ENCODE measurements at places on chromosomes 1 and 21.
A peak's percentile ranks its signal among the peaks of the same experiment; 100 is the strongest.

GRCh38 chr1:163414778-163415177, 93.0 kb downstream of the NUF2 start:
- peaks cover 4% of the 10 kb centered on the region for H3K27me3 ChIP-seq
- no peaks in the 10 kb centered on the region for H3K36me3 ChIP-seq
- DNase-seq, result no peak
- no peak overlapping the region for H3K4me3 ChIP-seq

DNA sequence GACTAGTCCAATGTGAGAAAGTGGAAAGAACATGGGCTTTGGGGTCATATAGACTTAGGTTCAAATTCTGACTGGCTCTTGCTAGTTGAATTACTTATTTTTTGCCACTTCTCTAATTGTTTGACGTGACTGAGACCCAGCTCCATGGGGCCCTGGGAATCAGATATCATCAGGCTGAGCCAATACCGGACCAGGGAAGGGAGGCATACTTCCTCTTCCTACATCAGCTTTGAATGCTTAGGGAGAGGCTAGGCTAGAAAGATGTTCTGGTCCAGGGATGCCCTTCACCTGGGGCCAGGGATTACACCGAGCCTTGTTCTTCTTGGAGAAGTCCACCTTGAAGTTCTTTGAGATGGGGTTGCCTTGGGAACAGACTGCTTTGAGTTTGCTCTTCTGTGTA, 3.7 kb upstream of the NR1I3 start:
- H3K27me3 ChIP-seq, result peaks cover 10% of the 10 kb centered on the region
- H3K36me3 ChIP-seq, result no peaks in the 10 kb centered on the region

DNA sequence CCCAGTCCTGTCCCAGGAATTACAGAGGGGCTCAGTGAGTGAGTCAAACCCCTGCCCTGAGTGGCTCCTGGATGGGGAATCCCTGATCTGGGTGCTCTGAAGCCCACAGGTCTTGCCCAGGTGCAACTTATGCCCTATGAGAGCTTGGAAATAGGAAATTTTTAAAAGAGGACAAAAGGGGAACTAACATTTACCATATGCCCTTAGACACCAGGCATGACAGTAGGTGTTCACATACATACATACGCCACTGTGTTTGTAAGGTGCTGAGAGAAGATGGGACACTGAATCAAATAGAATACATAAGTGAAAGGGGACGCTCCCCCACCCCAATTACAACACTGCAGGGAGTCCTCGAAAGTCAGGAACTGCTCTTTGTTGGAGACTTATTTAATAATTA, 1.4 kb downstream of the CFAP45 start:
- DNase-seq, result no peak
- no peak overlapping the region for H3K27ac ChIP-seq
- H3K36me3 ChIP-seq, result no peaks in the 10 kb centered on the region
- H3K4me3 ChIP-seq, result no peak overlapping the region
- no peaks in the 10 kb centered on the region for H3K27me3 ChIP-seq
- H3K4me1 ChIP-seq, result no peaks in the 10 kb centered on the region

- DNase-seq, result no peak
- H3K4me3 ChIP-seq, result no peak overlapping the region
- no peaks in the 10 kb centered on the region for H3K4me1 ChIP-seq
- no peak overlapping the region for H3K27ac ChIP-seq
- H3K36me3 ChIP-seq, result peaks cover 77% of the 10 kb centered on the region
Observed at GRCh38 chr21:46559291-46559983, 45.4 kb downstream of the S100B start.

DNA sequence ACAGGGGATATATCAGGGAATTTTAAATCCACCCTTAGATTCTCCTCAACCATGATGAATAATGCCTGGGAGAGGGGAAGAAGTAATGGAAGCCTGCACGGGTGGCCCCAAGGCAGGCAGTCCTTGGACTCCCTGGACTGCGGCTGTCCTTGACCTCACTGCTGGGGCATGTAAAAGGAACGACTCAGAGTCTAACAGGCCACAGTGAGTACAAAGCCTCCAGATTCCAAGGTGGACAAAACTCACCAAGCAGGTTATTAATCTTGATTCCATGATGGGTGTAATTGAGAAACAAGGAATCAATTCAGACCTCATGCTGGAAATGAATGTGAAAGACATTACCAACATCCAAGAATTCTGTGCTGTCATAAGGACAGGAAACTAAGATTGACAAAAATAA, 13.0 kb upstream of the ARHGAP29 start:
- no peaks in the 10 kb centered on the region for H3K36me3 ChIP-seq
- DNase-seq, result no peak
- H3K27ac ChIP-seq, result no peak overlapping the region

DNA sequence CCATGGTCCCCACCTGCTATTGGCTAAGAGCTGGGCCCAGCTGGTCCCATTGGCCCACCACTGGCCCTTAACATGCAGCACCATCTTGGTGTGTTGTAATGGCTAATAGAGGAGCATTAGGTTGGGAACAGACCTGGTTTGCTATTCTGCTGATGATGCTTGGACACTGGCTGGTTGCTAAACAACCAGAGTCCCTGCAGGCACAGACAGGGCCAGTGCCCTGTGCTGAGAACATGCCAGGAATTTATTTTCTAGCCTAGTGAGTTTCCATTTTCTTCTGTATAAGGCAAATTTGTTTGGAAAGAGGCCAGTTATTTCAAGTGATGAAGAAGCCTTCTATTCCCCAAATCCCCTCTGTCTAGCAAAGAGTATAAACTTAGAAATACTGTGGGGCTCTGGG, 42.9 kb upstream of the TDRD10 start:
- no peaks in the 10 kb centered on the region for H3K4me1 ChIP-seq
- DNase-seq, result peak; percentile 23

- H3K4me1 ChIP-seq, result no peaks in the 10 kb centered on the region
- DNase-seq, result no peak
- no peaks in the 10 kb centered on the region for H3K36me3 ChIP-seq
- no peak overlapping the region for H3K27ac ChIP-seq
- no peaks in the 10 kb centered on the region for H3K27me3 ChIP-seq
Observed at GRCh38 chr1:186819126-186819525, 9.6 kb upstream of the PLA2G4A start.

All from tibial artery (tissue), 4 donors.